Activated CD4-positive, alpha-beta T cell treated with anti-CD3 and anti-CD28 coated beads, Interleukin-2, amount 50 U/mL, for 24 hours (primary cell): ENCODE measurements at places on chromosomes 13 and 19.

- DNase-seq = no peak
Measured at GRCh38 chr19:58355908-58356765, 2.8 kb upstream of the A1BG start.

GRCh38 chr19:49507803-49508494 is 4.5 kb upstream of the FCGRT start:
- DNase-seq = no peak

GRCh38 chr13:27657724-27658123 is 36.0 kb downstream of the POLR1D start:
- DNase-seq = no peak

- DNase-seq = no peak
Measured at GRCh38 chr13:76848596-76848995, 37.6 kb downstream of the KCTD12 start.

DNA sequence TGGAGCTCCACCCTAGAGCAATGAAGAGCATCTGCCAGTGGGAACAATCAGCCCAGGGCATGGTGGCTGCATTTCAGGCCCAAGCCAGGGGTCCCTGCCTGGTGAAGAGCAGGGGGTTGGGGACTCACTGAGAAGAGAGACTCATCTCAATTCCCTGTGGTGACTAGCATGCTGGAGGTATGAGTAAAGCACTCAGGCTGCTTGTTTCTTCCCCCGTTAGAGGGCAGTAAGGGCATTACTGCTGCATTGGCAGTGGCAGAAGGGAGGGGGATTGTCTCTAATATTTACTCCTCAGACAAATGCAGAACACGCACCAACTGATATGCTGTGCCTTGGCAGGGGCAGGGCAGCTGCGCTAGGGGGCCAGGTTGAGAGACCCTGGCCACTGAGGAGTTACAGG is 329.1 kb downstream of the SLITRK5 start:
- no peak for DNase-seq

GRCh38 chr13:105220881-105221280 is 1314.6 kb downstream of the EFNB2 start:
- DNase-seq = no peak

- no peak for DNase-seq
Measured at GRCh38 chr19:41166944-41167804, 25.8 kb upstream of the CYP2S1 start.

GRCh38 chr19:38422438-38422837 is 3.6 kb downstream of the RASGRP4 start:
- DNase-seq = no peak

DNA sequence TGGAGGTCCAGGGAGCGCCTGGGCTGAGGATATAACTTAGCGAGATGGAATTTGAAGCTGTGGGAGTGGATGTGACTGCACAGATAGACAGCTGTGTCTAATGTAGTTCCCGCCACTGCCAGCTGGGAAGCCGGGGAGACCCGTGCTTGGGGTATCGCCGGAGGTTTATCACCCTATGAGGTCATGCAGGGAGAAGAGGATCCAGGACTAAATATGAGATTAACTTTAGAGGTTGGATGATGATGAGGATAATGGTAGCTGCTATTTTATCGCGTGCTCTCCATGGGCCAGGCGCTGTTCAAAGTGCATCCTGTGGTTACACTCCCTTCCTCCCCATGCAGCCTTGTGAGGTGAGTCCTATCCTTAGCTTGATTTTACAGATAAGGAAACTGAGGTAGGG is 19.9 kb downstream of the SSC5D start:
- no peak for DNase-seq

GRCh38 chr13:54647275-54647674 is 1618.7 kb downstream of the OLFM4 start:
- DNase-seq = no peak

DNA sequence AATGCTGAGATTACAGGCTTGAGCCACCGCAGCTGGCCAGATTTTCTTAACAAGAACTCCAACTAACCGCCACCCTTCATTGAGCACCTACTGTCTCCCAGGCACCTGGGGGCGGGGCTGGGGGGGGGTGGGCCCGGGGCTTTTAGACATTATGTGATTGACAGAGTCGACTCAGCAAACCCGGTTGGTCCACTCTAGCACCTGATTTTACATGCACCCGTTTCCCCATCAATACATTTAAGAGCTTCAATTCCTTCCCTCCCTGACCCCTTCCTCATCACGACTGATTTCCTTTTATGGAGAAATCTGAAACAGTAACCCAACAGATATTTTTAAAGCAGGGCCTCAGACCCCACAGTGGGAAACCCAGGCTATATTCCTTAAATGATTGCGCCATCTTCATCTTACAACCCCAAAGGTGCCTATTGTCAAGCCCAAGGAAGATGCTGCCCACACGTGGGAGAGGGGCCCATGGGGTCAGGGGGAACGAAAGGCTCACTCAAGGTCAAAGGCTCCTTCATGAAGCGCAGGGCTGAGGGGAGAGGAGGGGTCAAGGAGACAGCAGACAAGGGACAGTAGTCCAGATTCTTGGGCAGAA is 1.8 kb downstream of the INSR start:
- no peak for DNase-seq

DNA sequence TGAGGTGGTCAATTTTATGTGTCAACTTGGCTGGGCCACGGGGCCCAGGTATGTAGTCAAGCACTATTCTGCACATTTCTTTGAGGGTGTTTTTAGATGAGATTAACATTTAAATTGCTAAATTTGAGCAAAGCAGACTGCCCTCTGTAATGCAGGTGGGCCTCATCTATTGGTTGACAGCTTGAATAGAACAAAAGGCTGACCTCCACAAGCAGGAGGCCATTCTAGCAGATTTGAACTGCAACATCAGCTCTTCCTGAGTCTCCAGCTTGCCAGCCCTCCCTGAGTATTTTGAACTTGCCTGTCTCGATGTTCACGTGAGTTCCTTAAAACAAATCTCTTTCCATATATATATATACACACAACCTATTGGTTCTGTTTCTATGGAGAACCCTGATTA is 134.8 kb downstream of the DCLK1 start:
- no peak for DNase-seq

- DNase-seq = no peak
Measured at GRCh38 chr19:42272989-42273406, 3.9 kb downstream of the CIC start.

GRCh38 chr19:53537121-53537520 is 824 bp upstream of the ZNF331 start:
- no peak for DNase-seq

DNA sequence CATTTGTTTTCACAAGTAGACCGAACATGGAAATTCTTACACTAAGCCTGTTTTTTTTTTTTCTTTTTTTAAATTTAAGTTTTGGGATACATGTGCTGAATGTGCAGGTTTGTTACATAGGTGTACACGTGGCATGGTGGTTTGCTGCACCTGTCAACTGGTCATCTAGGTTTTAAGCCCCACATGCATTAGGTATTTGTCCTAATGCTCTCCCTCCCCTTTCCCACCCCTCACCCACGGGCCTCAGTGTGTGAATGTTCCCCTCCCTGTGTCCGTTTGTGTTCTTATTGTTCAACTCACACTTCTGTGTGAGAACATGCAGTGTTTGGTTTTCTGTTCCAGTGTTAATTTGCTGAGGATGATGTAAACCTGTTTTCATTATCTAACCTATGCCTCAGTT is 2.6 kb downstream of the NLRP4 start:
- DNase-seq = no peak

GRCh38 chr19:47614021-47614295 is 5.0 kb downstream of the BICRA start:
- no peak for DNase-seq

GRCh38 chr13:44322928-44323327 is 50.7 kb upstream of the SERP2 start:
- no peak for DNase-seq

- no peak for DNase-seq
Measured at GRCh38 chr13:78102121-78102677, 183.6 kb upstream of the EDNRB start.

- no peak for DNase-seq
Measured at GRCh38 chr13:50928102-50928501, 18.5 kb downstream of the RNASEH2B start.

- DNase-seq = no peak
Measured at GRCh38 chr13:38998739-38999138, 8.1 kb upstream of the STOML3 start.

DNA sequence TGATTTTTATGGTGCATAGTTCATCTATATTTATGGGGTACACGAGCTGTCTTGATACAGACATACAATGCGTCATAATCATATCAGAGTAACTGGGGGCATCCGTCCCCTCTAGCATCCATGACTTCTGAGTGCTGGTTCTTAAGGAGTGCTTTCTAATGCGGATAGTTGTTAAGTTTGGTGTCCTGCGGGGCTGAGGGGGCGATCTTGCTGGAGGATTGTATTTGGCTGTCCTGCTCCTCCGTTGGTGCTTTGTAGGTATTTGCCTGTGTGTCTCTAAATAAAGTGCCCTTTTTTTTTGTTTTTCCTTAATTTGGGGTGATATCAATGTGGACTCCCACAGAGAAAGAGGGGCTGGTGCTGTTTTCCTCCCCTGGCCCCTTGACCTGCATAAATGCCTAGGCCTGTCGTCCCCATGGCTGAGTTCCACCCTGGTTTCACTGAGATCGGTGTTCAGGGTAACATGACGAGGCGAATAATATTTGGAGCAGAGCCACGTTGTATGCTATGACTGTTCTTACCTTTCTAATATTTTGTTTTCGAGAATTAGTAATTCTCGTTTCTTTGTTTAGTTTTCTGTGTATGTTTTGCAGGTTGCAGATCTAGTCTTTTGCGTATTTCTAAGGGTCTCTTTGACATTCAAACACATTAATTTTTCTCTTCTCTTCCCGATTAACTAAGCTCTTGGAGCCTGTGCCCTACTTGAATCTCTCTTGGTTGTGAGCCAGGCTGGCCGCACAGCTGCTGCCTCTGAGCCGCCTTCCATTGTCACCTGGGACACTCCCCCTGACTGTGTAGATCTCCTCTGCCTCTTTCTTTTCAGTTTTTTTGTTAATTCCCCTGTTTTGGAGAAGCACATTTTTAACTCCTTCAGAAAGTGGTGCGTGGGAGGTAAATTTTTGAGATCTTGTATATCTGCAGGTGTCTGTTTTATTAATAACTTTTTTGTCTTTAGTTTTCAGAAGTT is 100.3 kb downstream of the ARHGEF7 start:
- DNase-seq = no peak

- no peak for DNase-seq
Measured at GRCh38 chr13:36163809-36164308, 32.7 kb upstream of the DCLK1 start.

GRCh38 chr19:38839816-38840582 is 8.4 kb upstream of the ECH1 start:
- no peak for DNase-seq

GRCh38 chr13:106383791-106384190 is 151.7 kb downstream of the EFNB2 start:
- DNase-seq = no peak

- DNase-seq = no peak
Measured at GRCh38 chr13:100306030-100306429, 217.1 kb downstream of the PCCA start.

DNA sequence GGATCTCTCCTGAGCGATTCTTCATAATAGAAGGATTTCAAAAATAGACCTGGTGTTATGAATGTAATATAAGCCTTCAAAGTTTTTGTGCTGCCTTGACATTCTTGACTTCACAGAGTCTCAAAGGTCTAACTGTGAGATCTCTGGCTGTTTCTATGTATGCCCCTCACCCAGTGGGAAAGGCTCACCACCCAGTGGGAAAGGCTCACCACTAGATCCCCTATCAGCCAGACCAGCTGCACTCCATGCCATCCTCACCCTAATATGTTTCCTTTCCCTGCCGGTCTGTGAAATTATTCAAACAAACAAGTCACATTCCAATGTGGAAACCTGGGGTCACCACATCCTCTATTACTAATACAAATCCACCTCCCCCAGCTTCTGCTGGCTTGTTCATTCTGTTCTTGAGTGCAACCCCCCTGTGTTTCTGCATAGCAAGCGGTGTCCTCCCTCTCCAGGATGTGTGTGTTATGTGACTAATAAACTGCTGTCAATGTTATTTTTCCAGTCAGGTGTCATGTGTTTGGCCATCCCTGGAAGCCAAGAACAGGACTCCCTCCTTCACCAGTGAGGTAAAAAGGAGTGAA is 13.8 kb upstream of the SLITRK1 start:
- DNase-seq = no peak

DNA sequence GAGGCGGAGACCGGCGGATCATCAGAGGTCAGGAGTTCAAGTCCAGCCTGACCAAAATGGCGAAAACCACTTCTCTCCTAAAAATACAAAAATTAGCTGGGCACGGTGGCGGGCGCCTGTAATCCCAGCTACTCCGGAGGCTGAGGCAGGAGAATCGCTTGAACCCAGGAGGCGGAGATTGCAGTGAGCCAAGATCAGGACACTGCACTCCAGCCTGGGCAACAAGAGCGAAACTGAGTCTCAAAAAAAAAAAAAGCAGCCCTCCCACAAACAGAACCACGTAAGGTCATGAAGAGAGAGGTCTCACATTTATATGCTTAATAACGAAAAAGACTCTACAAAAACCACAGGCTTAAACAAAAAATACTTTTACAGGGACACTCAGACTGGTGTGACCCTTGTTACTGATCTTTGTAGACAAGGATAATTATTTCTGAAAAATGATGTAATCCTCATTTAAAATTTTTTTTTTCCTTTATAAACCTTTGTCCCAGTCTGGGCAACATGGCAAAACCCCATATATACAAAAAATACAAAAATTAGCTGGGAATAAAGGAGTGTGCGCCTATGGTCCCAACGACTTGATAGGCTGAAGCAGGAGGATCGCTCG is 909 bp upstream of the ZNF77 start:
- DNase-seq = no peak

- peak; percentile 62 for DNase-seq
Measured at GRCh38 chr13:42574435-42575311, 721 bp downstream of the TNFSF11 start.

DNA sequence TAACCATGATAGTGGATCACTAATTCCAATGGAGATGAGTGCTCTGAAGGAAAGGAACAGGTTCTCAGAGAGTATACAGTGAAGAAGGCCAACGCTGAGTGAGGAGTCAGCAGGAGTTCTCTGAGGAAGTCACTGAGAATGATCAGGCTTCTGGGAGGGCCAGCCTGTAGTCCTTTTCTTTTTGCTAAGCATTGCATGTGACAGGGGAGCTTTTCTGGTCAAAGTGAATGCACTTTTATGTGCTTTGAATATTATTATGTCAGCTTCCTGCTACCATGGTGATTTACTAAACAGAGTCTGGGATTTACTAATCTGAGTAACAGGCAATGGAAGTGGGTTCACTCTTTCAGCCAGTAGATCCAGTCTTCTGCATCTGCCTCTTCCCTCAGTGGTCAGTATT is 81.1 kb upstream of the SERP2 start:
- DNase-seq = no peak

GRCh38 chr19:47534628-47535027 is 19.8 kb upstream of the NAPA start:
- DNase-seq = no peak

- DNase-seq = no peak
Measured at GRCh38 chr19:10762656-10763055, 44.8 kb downstream of the DNM2 start.
